CD8-positive, alpha-beta memory T cell (primary cell): ENCODE measurements at places on chromosomes 5 and 9.

GRCh38 chr9:7144265-7145046 is 386.7 kb downstream of the KDM4C start:
- DNase-seq, result no peak

DNA sequence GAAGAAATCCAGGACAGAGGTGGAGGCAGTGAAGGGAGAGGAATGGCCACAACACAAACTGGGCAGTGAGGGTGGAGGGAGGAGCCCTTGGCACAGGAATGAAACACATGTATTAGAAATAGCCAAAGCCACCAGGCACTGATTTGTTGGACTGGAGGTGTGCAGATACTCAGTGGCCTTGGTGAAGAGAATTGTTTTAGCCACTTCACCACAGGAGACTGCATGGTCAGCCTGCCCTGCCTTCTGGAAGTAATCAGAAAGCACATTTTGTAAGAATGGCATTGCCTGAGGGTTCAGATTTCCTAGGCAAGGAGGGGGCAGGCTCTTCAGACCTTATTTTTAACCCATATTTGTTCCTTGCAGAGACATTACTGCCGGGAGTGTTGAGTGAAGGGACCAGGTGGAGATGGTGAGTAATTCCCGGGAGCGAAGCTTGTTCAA is 2.2 kb downstream of the SGCD start:
- DNase-seq, result no peak

DNA sequence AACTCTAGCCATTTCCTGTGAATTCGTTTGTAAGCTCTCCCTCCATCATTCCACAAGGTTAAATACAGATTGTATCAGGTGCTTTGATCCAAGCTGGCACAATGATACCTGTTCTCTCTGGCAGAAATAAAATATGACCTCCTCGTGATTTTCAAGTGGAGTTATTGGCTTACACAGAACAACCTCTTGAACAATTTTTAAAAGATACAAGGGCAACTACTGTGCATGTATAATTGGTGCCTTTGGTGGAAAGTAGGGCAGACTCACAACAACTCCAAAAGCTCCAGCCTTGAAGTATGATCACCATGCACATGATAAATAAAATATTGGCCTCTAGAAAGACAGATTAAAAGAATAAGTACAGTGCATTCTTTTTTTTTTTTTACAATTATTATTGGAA is 106.0 kb downstream of the SEMA6A start:
- DNase-seq, result no peak

DNA sequence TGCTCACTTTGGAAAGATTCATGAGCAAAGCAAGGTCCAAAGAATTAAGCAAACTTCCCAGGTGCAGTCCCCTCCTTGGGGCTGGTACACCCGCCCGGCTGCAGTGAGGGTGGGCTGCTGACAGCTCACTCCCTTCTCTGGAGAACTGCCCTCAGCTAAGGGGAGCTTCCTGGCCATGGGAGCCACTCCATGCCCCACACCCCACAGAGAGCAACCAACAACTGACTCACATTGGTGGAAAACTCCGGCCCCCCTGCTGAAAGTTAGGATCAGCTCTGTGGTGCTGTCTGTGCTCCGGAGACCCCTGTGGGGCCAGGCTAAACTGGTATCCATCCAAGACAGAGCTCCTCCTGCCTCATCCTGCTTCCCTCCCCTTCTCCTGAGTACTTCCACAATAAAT is 223.0 kb downstream of the GABBR2 start:
- DNase-seq, result no peak

GRCh38 chr5:136054142-136055019 is 25.6 kb downstream of the TGFBI start:
- no peak for DNase-seq

- DNase-seq, result no peak
These were observed 128.2 kb upstream of the SEMA6A start for GRCh38 chr5:116702776-116703175.

DNA sequence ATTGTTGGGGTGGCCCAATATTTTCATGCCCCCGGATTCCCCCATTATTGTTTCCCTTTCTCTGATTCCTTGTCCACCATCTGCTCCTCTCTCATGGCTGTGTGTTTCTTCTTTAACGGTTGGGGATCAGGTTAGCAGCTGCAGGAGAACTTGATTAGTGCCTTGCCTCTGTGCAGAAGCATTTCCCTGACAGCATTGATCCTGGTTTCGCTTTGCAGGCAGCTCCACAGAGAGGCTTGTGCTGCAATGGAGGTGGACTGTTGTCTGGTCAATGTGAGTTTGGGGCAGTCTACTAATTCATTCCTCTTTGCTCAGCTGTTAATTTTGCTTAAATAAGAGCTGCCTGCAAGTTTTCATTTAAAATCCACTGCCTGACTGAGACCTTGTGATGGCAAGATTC is 32.5 kb upstream of the SSBP2 start:
- DNase-seq, result no peak

- DNase-seq, result no peak
These were observed 1215.9 kb downstream of the EFNA5 start for GRCh38 chr5:106454651-106455415.

- no peak for DNase-seq
These were observed 224.8 kb downstream of the ENC1 start for GRCh38 chr5:74415695-74416102.

DNA sequence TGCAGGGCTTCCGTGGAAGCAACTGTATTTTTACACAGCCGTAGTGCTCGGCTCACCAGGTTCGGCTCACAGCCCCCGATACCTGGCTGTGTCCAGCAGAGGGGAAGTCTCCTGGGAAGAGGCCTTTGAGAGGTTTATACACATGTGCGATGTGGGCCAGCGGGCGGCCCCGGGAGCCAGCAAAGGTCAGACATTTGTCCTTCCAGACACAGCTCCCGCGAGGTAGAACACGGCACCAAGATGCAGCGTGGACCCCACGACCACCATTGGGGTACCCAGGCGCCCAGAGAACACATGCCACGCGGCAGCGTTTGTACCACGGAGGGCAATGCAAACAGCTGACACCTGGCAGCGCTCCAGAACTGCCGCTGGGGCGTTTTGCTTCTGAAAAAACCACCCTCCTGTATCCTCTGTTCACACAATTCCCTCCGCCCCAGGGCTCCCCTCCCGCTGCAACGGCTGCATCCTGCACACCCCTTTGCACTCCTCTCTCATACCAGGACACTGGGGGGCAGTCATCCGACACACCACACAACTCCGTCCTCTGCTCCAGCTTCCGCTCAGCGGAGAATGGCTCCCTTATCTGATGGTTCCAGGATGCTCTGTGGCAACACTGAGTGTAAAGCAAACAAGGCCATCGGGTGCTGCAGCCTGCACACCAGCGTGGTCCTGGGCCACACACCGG is 235.3 kb downstream of the SYK start:
- DNase-seq, result peak; percentile 73

DNA sequence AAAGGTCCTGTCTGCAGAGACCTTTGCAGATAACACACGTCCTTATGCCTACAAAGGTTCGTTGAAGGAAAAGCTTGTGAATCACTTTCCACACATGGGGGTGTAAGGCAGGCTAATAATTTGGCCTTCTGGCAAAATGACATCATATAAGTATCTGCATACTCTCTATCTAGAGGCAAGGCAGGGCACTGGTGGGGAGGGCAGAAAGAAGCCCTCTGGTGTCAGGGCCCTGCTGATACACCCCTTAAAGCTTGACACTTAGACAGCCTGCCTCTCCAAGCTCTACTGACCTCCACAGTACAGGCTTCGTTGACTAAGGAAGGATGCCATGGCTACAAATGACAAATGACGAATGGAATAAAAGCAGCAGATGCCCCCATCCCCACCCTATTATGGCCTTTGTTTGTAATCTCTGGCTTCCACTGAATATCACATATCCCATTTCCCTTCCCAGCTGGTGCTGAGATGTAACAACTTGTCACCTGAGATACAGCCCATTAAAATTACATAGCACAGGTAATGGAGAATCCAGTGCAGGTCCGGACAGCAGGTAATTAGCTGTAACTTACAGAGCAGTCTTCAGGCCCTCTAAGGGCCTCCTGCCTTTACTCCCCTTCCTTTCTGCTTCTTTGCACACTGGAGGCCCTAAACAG is 76.9 kb upstream of the IFNK start:
- no peak for DNase-seq

DNA sequence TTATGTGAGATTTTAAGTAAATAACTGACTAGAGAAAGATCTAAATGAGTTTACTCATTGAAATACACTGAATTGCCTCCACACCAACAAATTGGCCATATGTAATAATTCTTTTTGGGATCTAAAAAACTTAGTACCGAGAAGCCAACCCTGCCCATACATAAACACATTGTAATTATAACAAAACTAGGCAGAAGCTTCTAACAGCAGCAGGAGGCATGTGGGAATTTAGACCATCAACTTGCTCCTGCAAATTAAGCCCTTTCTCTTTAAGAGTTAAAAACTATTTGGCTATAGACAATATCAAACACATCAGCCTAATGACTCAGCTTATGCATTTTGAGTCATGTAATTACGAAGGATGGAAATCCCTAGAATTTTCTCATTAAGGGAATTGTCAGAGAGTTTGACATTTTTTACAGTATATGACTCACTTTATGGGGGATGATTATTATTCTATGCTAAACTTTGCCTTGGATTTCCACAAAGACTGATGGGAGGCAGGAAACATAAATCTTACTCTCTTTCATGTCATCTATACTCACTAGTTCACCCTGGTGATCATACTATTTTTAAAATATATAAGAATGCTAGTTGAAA is 1.0 kb downstream of the IL7R start:
- no peak for DNase-seq

DNA sequence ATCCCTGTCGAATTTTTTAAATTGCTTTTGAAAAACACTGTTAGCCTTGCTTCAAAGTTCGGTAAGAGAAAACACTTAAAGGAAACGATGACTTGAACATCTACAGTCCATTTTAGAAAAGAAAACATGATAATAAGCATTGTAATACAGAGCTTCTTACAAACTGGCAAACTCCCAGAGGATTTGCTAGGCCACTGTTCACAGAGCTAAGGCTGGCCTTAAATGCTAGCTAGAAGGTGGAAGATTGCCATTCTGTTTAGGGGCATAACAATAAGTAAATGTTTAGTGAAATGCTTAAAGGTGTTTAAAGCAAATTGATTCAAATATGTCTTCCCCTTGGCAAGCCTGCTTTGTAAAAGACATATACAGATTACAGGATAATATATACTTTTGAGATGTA is 169.6 kb downstream of the TLE4 start:
- DNase-seq, result no peak

- no peak for DNase-seq
These were observed 25.8 kb upstream of the S1PR3 start for GRCh38 chr9:88965473-88965872.

DNA sequence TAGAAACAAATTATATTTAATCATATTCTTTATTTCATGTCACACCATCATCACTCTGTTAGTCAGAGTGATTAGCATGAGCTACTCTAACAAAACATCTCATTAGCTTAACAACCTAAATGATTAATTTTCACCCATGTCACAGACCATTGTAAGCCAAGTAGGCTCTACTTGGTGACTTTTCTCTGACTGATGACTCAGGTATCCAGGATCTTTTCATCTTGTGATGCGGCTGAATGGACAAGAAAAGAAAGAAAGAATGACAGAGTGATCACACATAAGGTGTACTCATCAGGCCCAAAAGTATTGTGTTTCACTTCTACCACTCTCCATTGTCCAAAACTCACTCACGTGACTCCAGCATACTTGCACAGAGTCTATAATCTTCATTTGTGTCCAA is 299.3 kb downstream of the ANXA1 start:
- DNase-seq, result no peak

DNA sequence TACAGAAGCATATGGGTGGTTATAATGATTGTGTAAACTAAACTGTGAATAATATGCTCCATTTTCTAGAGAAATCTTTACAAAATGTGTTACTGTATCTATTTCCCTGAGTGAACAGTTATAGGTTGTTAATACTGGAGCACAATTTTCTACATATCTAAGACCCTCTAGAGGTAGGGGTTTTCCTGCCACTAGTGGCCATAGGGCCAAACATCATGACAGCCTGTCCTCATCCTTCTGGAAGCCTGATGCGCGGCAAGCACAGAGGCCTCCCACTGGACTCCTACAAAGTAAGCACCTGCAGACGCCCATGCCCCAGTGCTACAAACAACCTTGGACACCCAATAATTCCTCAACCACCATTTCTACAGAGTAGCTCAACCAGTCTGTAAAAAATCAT is 1.9 kb upstream of the SNX18 start:
- no peak for DNase-seq

DNA sequence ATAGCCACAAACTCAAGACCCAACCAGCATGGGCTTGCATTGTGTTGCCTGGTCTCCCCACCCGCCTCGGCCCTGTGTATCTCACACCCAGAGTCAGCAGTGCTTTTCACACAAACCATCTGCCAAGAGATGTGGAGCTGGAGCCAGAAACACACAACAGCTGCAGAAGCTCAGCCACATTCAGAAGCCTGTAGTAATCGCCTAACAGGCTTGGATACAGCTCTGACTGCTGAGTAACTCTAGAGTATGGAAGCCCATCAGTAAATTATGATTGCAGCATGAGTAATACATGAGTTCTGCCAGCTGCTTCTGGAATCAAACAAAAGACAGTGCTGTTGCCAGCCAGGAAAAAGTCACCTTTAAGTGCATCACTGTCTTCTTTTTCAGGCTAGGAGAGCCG is 16.0 kb downstream of the TEK start:
- no peak for DNase-seq

GRCh38 chr9:107883496-107884124 is 394.0 kb upstream of the KLF4 start:
- DNase-seq, result no peak

GRCh38 chr9:8871796-8872445 is 1072.3 kb upstream of the DMAC1 start:
- DNase-seq, result no peak

DNA sequence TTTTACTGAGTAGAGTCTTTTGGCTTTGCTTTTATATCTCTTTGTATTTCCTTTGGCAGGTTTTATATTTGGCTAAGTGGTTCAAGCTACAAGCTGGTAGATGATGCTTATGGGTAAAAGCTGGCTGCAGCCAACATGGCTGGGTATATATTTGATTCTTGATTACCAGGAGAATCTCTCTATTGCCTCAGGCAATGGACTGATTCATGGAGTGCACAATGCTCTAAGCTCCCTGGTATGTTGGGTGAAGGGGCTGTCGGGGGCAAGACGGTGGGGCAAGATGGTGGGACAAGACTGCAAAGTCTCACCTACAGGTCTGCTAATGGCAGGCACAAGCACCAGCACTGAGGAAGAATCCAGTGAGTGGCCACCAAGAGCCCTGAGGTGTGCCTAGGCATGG is 366.6 kb downstream of the DMAC1 start:
- DNase-seq, result no peak

- DNase-seq, result no peak
These were observed 21.9 kb downstream of the CD14 start for GRCh38 chr5:140611020-140611521.

DNA sequence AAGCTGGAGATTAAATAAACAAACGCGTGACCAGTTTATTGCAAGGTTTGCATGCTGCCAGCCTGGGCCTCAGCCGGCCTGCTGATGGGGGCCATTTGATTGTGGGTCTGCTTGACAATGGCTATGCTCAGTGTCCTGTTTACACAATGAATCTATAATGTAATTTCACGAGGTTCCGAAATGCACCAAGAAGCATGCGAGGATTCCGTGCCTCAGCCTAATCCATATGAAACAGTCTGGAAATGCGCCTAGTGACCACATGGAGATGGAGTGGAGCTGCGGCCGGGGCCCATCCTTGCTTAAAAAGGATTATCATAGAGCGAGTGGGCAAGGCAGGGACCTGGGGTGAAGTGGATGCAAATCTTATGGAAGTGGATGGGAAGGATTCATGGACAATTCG is 382.4 kb downstream of the CDK5RAP2 start:
- no peak for DNase-seq
